ENCODE measurements at places on chromosomes 11 and 22.

GRCh38 chr22:47031628-47031915 lies 269.1 kb downstream of the TBC1D22A start:
- DNase-seq: no peak

- DNase-seq: no peak
Observed at GRCh38 chr11:1953489-1954266, 6.5 kb downstream of the MRPL23 start.

DNA sequence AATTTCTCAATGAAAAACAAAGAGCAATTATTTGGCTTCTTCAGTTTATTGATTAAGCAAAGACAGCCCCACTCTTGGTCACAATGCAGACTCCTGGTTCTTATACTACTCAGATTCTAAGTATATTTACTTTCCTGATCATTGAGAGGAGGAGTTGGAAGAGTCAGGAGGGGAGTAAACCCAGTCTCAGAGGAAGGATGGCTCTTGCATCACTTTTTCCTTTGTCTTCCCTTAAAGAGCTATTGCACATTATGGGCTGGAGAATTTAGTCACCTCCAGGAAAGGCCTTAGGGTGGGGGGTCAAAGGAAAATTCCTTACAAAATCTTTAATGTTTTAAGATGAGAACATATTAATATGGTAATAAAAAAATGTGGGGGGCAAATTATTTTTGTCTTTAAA lies 8.1 kb downstream of the SLC17A6 start:
- no peak for DNase-seq

GRCh38 chr11:62983536-62984199 lies 1.1 kb downstream of the SLC22A6 start:
- no peak for DNase-seq

DNA sequence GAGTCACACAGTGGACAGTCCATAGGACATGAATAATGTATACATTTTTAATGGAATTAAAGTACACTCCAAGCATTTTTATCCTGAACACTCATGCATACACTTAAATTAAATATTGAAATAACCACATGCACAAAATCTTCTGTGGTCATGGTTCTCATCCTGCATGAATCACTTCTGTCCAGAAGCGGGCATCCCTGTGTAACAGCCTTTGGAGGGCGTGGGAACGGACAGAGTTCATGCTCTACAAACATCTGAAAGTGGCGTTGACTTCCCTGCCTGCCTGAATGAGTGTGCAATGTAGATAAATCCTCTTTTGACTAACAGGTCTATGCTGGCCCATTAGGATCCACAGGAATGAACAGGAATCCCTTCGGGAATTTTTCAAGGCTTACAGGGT lies 780.2 kb downstream of the BRD1 start:
- no peak for DNase-seq

- DNase-seq: no peak
Observed at GRCh38 chr11:6232899-6233298, 1.5 kb downstream of the FHIP1B start.

GRCh38 chr11:45473341-45473895 lies 187.3 kb upstream of the SYT13 start:
- DNase-seq: peak; percentile 53

DNA sequence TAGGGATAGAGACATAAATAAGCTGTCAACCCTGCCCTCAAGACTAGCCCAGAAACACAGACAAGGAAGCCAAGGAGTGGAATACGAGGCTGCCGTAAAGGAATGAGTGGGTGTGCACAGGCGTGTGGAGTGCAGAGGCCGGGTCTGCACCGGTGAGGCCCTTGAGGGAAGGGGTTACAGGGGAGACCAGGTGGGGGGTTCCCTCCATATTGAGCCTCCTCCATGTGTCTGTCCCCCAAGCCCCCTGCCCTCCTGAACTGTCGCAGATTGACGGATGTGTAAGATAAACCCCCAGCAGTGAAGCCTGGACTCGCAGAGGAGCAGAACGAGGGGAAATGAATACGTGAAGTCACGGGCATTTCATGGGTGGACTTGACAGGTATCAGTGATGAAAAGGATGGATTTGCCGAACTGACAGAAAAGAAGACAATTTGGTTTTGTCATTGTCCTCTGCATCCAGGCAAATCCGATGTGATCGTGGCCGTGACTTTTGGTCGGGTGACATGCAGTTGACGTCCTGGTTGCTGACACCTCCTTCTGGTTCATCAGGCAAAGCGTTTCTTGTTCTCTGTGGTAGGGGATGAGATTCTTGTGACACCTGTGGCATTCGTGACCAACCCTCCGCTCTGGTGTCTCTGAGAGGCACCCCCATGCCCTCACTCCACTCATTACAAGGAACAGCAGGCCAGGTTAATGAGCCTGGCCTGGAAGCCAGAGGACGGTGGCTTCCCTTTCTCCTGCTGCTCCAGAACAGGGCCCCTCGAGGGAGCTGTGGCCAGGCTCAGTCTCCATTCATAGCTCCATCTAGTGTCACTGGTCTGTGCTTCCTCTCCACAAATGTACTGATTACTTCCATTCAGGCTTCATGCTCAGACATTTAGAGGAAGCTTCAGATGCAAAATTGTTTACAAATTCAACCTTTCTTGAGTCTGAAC lies 223.1 kb upstream of the B3GAT1 start:
- no peak for DNase-seq

- DNase-seq: no peak
Observed at GRCh38 chr11:133318221-133318620, 214.1 kb downstream of the OPCML start.

- DNase-seq: no peak
Observed at GRCh38 chr22:32083814-32084213, 40.8 kb downstream of the SLC5A1 start.

- no peak for DNase-seq
Observed at GRCh38 chr22:36292823-36293530, 40.0 kb downstream of the APOL1 start.

DNA sequence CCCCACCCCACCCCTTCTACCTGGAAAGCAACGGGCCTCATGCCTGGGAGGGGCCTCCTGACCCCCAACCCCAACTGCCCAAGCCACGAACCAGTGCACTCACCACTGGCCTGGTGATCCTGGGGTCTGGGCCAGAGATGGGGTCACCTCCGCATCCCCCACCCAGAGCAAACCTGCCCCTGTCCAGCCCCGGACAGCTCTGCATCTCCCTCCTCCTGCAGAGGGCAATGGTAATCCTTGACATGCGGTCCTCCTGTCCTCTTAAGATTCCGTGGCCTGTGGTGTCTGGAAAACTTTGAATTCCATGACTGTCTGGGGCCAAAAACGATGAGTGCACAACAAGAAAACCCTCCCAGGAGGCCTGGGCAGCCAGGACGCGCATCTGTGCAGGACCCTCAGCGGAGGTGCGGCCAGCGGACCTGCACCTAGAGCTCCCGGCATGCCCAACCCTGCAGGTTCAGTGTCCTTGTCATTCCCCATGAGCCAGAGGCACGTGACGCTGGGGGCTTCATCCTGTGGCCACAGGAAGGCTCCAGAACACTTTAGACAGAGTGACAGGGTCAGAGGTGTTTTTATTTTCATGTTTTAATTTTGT lies 16.1 kb upstream of the PPARA start:
- no peak for DNase-seq

DNA sequence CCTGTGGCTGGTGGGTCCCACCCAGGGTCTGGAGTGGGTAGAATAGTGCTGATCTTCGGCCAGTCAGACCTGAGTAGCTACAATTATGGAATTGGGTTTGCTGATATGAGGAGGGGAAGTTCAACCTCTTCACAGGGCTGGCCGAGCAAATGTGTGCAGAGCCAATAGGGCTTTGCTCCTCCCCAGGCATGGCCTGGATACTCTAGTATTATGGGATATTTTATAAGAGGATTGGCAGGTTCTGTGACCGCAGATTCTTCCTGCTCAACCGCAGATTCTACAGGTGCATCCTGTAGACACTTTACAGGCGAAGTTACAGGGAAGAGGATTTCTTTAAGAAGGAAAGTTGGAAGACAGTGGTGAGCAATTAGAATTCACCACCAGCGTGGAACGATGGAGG lies 44.3 kb downstream of the TBC1D22A start:
- no peak for DNase-seq

DNA sequence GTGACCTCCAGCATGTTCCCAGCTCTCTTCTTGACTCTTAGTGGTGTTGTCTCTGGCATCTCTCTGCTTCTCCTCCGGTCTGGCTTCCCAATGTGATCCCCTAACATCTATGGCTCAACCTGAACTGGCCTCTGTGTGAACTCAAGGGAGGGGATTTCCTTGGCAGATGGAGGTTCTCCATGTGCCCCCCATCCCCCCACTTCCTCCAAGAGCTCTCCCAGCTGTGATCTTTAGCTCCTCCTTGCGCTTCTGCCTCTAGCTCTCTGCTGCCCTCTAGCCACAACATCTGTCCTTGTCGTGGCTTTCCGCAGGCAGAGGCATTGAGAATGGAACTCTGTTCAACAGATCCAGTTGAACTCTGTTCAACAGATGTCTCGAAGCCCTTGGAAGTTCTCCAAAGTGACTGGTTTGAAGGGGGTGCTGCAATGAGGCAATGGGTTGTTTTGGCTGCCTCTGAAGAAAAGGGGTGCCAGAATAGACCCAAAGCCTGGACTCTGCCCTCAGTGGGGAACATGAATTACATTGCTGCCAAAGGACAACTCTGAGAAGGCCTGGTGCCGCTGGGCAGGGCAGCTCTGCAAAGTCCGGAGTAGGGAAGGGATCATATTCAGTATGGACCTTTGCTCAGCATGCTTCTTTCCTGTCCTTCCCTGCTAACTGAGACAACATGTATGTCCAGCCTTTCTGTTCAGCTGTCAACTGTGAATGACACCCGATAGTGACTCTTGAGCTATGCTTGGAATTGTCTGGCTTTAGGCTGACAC lies 61.9 kb downstream of the ADM start:
- DNase-seq: peak; percentile 82

GRCh38 chr22:25834490-25834889 lies 92.5 kb downstream of the MYO18B start:
- no peak for DNase-seq

GRCh38 chr11:30435488-30435887 lies 112.6 kb downstream of the ARL14EP start:
- DNase-seq: no peak

DNA sequence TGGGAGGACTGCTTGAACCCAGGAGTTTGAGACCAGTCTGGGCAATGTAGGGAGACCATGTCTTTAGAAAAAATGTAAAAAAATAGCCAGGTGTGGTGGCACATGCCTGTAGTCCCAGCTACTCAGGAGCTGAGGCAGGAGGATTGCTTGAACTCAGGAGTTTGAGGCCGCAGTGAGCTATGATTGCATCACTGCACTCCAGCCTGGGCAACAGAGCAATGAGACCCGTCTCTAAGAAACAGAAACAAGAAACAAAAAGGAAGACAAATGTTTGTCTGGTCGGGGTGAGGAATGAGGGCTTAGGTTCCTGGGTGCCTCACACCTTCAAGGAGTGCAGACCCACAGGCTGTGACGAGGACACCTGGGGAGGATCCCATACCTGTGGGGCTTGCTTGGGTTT lies 191.9 kb downstream of the CEP164 start:
- no peak for DNase-seq

DNA sequence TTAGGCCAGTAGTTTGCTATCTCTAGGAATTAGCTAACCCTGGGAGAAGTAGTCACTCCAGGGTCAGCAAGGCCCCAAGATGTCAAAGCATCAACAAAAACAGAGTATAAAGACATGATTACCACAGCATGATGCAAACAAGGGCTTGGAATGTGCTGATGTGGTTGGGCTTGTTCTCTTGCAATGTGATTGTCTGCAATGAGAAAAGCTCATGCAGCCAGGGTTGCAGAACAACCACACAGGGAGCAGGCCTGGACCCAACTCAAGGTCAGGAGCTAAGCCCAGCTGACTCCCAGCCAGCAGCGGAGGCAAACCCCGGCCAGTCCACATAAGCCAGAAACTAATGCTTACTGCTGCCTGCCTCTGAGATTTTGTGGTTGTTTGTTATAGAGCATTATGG lies 132.4 kb upstream of the ZC3H12C start:
- DNase-seq: no peak

DNA sequence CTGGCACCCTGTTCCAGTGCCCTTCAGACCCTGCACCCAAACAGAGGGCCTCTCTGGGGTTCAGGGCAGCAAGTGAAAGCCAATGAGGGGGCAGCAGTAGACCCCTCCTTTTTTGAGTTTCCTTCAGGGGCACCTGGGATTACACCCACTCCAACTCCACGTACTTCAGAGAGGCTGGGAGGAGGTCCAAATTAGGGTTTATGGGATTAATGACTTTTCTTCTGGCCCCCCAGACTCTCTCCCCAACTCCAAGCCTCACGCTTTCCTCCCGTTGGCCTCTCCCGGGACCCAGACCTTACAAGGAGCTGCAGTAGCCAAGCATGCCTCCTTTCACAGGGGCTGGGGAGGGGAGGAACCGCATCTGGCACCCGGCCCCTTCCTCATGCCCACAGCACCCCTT lies 101.7 kb downstream of the NECTIN1 start:
- DNase-seq: peak; percentile 54

GRCh38 chr11:126333142-126333541 lies 22.3 kb upstream of the ST3GAL4 start:
- no peak for DNase-seq

- no peak for DNase-seq
Observed at GRCh38 chr11:46845440-46845739, 690 bp downstream of the CKAP5 start.

DNA sequence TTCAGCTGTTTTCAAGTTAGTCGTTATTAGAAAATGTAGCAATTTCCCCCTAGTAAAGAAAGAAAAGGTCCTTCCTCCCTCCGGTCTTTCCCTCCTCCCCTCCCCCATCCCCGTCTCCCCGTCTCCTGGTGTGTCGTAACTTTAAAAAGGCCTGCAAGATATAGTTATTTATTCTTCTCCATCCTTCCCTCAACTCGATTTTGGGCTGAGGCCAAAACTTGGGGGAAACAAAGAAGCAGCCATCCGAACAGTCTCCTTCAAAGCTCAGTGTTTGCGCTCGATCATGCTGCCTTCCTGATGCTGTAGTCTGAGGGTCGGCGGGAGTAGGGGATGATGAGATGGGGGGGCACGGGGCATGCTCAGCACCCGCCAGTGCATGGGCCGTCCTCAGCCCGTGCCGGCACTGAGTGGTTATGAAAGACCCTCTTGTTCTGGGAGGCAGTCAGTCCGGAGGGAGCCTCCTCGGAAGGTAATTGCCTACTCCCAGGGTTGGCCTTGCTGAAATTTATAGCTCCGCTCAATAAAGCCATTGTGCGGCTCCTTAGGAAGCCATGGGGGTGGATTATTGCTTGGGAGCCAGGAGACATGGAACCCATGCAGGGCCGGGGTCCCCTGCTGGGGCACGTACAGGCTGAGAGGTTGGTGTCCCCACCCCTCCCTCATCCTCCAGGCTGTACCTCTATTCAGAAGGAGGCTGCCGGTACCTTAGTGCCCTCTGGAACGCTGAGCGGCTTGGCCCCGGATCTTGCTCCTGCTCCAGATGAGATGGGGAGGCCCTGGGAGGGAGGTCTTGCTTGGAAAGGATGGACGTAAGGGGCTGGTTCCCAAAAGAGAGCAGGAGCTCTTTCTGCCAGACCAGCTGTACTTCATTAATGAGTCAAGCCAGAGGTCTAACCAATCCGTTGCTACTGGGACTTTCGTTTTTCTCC lies 212.7 kb upstream of the CADM1 start:
- no peak for DNase-seq

GRCh38 chr22:46433318-46433717 lies 97.8 kb downstream of the TRMU start:
- no peak for DNase-seq

- no peak for DNase-seq
Observed at GRCh38 chr22:17969701-17970113, 54.7 kb downstream of the MICAL3 start.

- no peak for DNase-seq
Observed at GRCh38 chr11:84292006-84292405, 1005.8 kb upstream of the CCDC90B start.

GRCh38 chr22:35684270-35684700 lies 33.4 kb upstream of the APOL5 start:
- no peak for DNase-seq
